ENCODE measurements at places on chromosomes 13 and 19.

- DNase-seq = peak; percentile 5
Observed at GRCh38 chr19:34017024-34017423, 155.3 kb upstream of the LSM14A start.

- DNase-seq = no peak
Observed at GRCh38 chr13:106478116-106478515, 57.3 kb downstream of the EFNB2 start.

- no peak for DNase-seq
Observed at GRCh38 chr13:24286624-24287023, 22.8 kb upstream of the C1QTNF9 start.

GRCh38 chr13:32323912-32324311 lies 8.6 kb downstream of the BRCA2 start:
- DNase-seq = no peak

DNA sequence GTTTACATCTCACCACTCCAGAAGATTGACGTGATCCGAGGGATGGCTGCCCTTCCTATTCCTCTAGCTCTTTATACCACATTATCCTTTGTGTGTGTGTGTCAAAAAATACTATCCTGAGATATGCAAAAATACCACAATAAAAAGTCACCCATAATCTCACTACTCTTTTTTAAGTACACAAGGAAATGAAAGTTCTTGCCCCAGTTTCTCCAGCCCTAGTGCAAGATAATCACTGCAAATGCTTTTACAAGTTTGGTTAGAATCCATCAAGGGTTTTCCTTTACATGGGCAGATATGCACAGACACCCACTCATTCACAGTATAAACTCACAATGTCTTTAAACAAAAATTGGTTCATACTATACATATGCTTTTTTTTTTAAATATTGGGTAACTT lies 89.3 kb downstream of the DIAPH3 start:
- DNase-seq = no peak

- no peak for DNase-seq
Observed at GRCh38 chr13:22063416-22064124, 392.7 kb downstream of the FGF9 start.

GRCh38 chr13:99380921-99381645 lies 73.9 kb upstream of the GPR183 start:
- no peak for DNase-seq

- DNase-seq = peak; percentile 87
Observed at GRCh38 chr13:113646376-113646775, 11.6 kb downstream of the ATP4B start.

- DNase-seq = no peak
Observed at GRCh38 chr13:73751290-73751689, 382.9 kb downstream of the KLF12 start.

GRCh38 chr19:46959894-46960556 lies 59.6 kb upstream of the NPAS1 start:
- no peak for DNase-seq

DNA sequence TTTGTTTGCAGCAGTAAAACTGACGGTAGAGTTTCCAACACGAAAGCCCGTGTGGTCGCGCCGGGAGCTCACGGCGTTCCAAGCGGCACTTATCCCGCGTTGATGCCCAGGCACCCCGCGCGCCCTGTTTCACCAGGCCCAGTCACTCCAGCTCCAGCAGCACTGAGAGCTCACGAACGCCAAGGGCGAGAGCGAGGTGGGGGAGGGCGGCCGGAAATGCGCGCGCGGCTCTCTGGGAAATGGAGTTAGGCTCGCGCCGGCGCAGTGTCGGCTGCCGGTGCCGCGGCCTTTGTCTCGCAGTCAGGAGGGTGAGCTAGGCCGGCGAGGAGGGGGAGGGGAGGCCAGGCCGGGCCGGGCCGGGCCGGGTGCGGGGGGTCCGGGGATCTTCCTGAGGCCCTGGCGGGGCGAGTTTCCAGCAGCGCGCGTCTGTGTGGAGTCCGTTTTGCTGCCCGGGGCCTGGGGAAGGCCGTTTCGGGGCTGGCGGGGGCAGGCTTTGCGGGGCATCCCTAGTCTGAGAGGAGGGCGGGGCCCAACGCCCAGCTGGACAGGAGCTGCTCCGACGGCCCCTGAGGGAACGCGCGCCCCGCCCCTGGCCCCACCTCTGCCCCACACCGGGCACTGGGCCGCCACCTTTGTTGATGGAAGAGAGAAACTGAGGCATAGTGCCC lies at the start of gene ZNF135:
TSS of gene ZNF135 (plus strand) at position 280 of the 668 bp plus-strand sequence. CDS start 721 bp downstream, outside the sequence.
- no peak for DNase-seq

DNA sequence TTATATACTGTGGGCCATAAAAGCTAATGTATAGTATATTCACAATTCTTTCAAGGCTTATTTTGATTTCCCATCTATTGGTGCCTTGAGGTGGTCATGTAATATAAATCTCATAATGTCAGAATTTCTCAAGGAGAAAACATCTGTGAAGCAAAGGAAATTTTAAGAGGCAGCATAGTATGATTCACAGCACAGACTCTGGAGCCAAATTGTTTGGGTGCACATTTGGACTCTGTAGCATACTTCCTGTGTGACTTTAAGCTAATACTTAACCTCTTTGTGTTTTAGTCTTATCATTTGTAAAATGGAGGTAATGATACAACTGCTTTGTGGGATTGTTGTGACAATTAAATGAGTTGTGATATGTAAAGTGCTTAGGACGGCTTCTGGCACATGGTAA lies 67.6 kb downstream of the PIBF1 start:
- DNase-seq = no peak

- DNase-seq = no peak
Observed at GRCh38 chr13:25224151-25224550, 52.1 kb upstream of the AMER2 start.

- DNase-seq = no peak
Observed at GRCh38 chr13:73065036-73065435, 6.2 kb downstream of the KLF5 start.

DNA sequence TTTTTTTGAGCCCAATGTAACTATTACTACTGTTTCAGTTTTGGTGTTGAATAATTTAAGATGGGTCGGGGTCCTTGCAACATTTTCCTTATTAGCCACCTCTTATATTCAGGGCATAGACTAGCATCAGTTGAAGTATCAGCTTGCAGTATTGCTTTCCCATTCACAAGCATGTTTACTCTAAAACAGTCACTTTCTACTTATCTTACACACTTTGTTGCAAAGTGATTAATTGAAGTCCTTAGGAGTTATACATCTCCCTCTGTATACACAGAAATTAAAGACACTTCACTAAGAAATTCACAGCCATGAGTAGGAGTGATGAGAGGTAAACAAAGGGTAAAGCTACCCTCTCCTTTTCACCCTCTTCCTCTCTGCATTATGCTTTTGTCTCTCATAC lies 27.6 kb downstream of the SLAIN1 start:
- DNase-seq = no peak

- DNase-seq = no peak
Observed at GRCh38 chr13:40923867-40924266, 95.2 kb downstream of the ELF1 start.

DNA sequence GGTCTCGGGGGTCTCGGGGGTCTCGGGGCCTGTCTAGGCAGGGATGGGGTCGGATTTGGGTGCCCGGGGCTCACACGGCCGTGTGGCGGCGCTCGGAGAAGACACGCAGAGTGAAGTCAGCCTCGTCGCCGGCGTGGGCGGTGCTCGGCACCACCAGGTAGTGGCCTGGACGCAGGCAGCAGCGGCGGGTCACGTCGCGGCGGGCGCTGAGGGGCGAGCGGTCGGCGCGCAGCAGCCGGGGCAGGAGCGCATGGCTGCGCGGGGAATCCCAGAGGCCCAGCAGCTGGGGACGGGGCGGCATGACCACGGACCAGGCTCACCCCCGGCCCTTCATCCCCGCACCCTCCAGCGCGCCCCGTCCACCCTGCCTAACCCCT lies 8.2 kb downstream of the CAPN12 start:
- DNase-seq = peak; percentile 60

GRCh38 chr13:23500849-23501248 lies 67.3 kb upstream of the SACS start:
- DNase-seq = no peak

DNA sequence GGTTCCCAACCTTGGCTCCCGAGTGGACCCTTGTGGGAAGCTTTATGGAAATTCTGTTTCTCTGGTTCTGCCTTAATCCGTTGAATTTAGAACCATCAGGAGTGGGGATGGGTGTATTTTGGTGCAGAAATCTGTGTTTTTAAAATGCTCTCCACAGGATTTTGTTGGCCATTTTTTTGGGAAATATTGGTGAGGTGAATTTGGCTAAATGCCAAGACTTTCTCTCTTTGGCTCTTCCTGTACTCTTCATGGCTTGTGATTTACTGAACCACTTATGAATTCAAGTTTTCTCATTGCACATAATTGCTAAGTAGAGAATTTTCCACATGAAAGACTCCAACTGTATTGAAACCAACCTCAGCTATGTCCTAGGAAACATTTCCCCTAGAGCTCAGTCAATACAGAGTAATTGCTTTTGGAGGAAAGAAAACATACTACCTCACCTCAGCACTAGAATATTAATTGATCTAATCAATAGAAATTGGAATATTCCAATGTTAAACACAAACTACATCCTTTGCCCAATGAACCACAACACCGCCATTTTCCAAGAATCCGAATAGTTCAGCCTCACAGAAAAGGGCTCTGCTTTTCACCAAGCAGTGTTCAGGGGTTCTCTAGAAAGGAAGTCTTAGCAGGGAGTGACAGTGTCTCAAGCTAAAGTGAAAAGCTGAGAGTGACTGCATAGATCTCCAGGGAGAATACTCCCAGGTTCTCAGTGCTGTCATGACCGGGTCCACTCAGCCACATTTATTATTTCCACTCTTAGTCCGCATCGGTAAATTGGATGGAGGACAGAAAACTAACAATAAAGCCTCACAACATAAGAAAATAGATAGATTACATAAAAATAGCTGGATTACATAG lies 60.3 kb downstream of the ERCC5 start:
- no peak for DNase-seq
